ENCODE measurements at places on chromosomes 13 and 19. TPM values are rescaled to one million over a fixed set of nuclear protein-coding genes. Genes with fewer than 3 reads are reported as not detected.

SHISA7 gene
- 0.02 TPM for total RNA-seq

LSR gene
- total RNA-seq: 9.1 TPM

SRRM5 gene
- total RNA-seq: 1.1 TPM

GNG8 gene
- total RNA-seq: not detected

TNFSF9 gene
- total RNA-seq: 3.2 TPM

MCEMP1 gene
- total RNA-seq: not detected

RDH8 gene
- 0.24 TPM for total RNA-seq

FBXO46 gene
- 11.8 TPM for total RNA-seq

IL17D gene
- total RNA-seq: 1.3 TPM

RGS9BP gene
- 0.35 TPM for total RNA-seq

KATNAL1 gene
- 5.9 TPM for total RNA-seq

SYT3 gene
- 0.59 TPM for total RNA-seq

ZNF432 gene
- total RNA-seq: 2.0 TPM

NOSIP gene
- total RNA-seq: 109 TPM

CCDC8 gene
- total RNA-seq: not detected

MBD3L3 gene
- total RNA-seq: not detected

LYL1 gene
- 0.69 TPM for total RNA-seq

SWSAP1 gene
- 1.8 TPM for total RNA-seq

ZFR2 gene
- 0.36 TPM for total RNA-seq

EFNA2 gene
- total RNA-seq: 2.1 TPM

PSG2 gene
- not detected for total RNA-seq

CD33 gene
- not detected for total RNA-seq

TEX26 gene
- not detected for total RNA-seq

TNNI3 gene
- total RNA-seq: 8.1 TPM

GPR12 gene
- total RNA-seq: not detected

ZNF793 gene
- total RNA-seq: 0.06 TPM
